ENCODE measurements at places on chromosomes 4 and X. TPM values are rescaled to one million over a fixed set of nuclear protein-coding genes. Genes with fewer than 3 reads are reported as not detected.

The DCX gene
- total RNA-seq, result not detected

The SRPK3 gene
- total RNA-seq, result 6.4 TPM

DNA sequence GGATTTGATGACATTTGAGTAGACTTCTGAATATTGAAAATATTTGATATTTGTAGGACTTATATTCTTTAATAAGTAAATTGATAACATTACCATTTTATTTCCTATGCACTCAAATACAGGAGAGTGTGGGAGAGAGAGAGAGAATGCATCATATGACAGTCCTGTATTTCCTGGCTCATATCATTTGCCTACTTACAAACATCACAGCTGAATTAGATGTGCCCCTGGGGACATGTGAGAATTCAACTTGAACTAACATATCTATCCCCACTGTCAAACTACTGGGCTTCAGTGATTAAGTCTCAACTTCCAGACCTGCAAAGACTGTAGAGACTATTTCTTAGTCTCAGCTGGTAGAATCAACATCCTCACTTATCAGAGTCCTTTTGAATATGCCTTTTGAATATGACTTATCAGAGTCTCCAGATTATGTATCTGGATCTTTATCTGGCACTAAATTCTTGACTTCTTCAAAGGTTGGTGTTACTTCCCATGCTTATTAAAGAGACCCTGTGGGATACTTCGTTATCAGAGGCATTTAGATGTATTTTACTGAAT is 75.5 kb downstream of the PABPC4L start:
- H3K36me3 ChIP-seq, result no peaks in the 10 kb centered on the region
- H3K4me1 ChIP-seq, result no peaks in the 10 kb centered on the region
- H3K27me3 ChIP-seq, result no peaks in the 10 kb centered on the region
- no peak overlapping the region for H3K27ac ChIP-seq
- DNase-seq, result no peak

GRCh38 chr4:20954541-20954940 is 254.3 kb downstream of the PACRGL start:
- H3K27ac ChIP-seq, result no peak overlapping the region
- H3K4me3 ChIP-seq, result no peak overlapping the region
- no peaks in the 10 kb centered on the region for H3K36me3 ChIP-seq
- H3K27me3 ChIP-seq, result no peaks in the 10 kb centered on the region
- DNase-seq, result no peak

- H3K27ac ChIP-seq, result no peak overlapping the region
- no peak overlapping the region for H3K4me3 ChIP-seq
- DNase-seq, result no peak
- no peaks in the 10 kb centered on the region for H3K4me1 ChIP-seq
These were observed 78.6 kb upstream of the STS start for GRCh38 chrX:7068939-7069367.

Measured in uterus (tissue), 4 donors.